CD4-positive, alpha-beta T cell treated with Interferon alpha-2 for 1 hour (primary cell): ENCODE measurements at places on chromosomes 3 and 15.

DNA sequence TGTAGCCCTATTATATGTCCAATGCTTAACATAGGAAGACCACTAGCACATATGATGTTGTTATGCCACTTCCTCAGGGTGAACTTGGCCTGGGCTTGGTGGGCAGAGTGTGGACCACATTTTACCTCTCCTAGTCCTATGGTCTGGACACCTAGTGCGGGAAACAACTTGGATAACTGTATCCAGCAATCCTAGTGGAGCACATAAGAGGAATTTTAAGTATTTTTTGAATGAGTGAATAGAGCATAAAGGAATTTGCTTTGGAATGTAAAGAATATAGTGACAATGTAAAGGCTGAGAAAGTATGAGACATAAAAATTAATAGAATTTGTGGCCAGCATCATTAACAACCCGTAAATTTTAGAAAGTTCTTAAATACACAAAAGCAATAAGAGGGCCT is 528.9 kb downstream of the IGSF11 start:
- DNase-seq = no peak

GRCh38 chr15:55074431-55074830 is 122.3 kb downstream of the RSL24D1 start:
- DNase-seq = no peak

GRCh38 chr3:55282994-55283393 is 204.1 kb downstream of the WNT5A start:
- DNase-seq = no peak

- DNase-seq = no peak
Measured at GRCh38 chr3:125262161-125262560, 49.6 kb upstream of the SLC12A8 start.

DNA sequence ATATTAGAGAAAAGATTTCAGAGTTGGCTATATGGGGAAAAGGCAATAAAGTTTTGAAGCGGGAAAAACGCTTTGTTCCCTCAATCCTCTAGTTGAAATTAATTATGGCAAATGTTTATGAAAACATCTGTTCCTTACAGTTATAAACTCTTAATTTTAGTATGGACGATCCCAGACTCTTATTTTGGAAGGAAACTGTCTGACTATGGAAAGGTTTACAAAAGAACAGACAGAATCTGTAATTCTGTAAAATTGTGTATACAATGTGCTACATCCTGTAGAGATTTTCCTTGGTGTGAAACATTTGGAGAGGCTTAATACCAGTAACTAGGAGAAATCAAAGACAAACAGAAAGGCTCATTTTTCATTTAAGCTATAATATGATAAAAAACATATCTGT is 311.8 kb downstream of the TBC1D5 start:
- DNase-seq = no peak

DNA sequence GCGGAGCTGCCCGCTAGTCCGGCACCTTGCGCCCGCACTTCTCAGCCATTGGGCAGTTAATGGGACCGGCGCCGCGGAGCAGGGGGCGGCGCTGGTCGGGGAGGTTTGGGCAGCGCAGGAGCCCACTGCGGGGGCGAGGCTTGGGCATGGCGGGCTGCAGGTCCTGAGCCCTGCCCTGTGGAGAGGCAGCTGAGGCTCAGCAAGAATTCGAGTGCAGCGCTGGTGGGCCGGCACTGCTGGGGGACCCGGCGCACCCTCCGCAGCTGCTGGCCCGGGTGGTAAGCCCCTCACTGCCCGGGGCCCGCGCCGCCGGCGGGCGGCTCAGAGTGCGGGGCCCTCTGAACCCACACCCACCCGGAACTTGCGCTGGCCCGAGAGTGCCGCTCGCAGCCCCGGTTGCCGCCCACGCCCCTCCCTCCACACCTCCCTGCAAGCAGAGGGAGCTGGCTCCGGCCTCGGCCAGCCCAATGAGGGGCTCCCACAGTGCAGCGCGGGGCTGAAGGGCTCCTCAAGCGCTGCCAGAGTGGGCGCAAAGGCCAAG is 835.0 kb downstream of the TBL1XR1 start:
- no peak for DNase-seq

DNA sequence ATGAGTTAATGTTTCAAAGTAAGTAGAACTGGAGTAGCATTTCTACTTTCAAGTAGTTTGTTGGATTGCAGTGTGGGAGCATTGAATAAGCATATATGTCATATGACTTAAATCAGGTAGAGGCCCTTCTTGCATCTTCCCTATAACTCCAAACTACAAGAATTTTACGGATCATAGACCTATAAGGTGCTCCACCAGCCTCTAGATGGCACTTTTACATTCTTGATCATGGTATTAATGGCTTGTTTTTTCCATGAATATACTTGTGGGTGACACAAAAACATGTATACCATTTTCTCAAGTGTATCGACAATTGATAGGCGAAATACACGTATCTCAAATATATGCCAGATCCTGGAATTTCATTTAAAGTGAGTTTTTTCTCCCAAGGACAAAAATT is 311.1 kb downstream of the ZPLD1 start:
- DNase-seq = no peak

DNA sequence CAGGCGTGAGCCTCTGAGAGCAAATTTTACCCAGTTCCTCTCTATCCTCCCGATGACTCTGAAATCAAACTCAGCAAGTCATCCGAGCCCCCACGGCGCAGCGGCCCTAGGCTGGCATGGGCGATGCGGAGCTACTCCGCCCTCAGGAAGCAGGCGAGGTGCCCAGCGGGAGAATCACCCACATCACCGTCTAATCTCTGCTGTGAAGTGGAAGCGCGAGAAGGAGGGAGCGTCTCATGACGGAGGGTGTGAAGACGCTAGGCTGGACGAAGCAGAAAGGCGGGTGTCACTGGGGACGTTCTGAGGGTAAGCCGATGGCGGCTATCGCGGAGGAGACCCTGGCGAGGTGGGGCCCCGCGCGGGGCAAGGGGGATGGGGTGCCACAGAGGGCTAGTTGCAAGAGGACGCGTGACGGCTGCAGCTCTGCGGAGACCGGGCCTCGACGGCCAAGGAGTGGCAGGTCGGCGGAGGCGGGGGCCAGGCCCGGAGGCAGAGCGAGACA is 9.1 kb upstream of the GNAI2 start:
- no peak for DNase-seq

- no peak for DNase-seq
Measured at GRCh38 chr3:154730186-154730585, 300.2 kb upstream of the GPR149 start.

DNA sequence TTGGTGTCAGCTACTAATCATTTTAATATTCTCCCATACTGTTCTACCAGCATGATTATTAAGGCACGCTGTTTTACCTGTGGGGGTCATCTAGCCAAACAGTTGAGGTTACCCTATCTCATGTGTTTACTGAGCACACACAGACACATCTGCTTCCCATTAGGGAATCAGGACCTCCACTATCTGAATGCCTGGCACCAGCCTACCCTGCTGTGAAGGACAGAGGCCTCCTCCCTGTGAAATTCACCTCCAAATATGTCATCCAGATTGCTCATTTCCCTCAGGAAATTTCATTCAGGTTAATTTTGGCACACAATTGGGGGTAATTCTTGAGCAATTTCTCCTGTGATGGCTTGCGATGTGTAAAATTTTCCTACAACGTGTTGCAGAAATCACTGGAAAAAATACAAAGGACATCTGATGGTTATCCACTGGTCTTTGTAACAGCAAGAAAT is 155.6 kb upstream of the NR2E3 start:
- no peak for DNase-seq

DNA sequence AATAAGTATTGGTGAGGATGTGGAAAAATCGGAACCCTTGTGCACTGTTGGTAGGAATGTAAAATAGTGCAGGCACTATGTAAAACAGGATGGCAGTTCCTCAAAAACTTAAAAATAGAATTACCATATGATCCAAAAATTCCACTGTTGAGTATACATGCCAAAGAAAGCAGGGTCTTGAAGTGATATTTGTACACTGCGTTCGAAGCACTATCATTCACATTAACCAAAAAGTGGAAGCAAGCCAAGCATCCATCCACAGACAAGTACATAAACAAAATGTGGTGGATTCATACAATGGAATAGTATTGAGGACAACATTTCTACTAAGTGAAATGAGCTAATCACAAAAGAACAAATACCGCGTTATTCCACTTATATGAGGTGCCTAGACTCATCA is 200.7 kb downstream of the TJP1 start:
- DNase-seq = no peak

DNA sequence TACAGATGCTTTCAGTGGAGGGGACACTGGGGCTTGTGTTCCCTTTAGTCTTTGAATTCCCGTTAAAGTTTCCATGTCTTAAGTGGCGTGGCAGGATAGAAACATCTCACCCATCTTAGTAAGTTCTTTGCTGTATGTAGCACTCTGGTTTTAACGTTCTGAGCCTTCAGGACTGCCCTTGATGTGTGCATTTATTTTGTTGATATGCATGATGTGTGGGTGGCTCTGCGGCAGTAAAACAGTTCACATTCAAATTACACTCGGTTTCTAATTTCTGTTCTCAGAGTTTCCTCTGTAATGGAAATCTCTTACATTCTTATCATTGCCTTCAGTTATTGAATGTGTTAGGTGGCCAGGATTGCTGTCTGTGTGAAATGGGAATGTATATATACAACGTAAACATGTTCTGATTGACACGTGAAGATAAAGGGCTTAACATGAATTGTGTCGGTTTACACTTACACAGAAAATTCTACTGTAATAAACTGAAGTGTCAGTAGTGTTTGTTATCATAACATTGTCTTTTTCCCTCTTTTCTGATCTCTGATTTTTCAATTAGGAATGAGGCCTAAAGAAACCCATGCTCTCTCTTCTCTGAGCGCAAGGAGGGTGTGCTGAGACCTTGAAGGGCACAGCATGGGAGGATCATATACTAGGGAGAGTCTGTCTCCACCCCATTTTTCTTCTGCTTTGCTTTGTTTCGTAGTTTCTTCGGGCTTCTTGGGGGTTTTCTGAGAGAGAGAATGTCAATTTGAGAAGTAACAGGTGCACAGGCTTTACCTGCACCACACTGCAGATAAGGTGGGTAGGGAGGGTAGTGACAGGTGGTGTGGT is 51.5 kb downstream of the IGF1R start:
- DNase-seq = no peak

DNA sequence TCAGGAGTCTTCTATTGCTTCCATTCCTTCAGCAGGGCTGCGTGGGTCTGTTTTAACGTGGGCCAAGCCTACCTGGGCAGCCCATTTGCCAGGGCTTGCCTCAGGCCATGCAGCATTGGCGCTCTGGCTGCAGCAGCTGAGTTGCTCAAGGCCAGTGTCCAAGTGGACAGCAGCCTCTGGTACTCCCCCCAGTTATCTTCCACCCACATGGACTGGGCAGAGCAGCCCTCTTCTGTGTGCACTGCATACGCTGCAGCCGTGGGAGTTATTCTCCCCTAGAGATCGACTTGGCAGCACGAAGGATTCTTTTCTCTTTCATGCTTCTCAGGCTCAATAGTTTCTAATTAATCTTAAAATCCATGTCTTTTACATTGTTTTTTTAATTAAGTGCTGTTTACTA is 6.9 kb upstream of the CAPN3 start:
- DNase-seq = no peak

DNA sequence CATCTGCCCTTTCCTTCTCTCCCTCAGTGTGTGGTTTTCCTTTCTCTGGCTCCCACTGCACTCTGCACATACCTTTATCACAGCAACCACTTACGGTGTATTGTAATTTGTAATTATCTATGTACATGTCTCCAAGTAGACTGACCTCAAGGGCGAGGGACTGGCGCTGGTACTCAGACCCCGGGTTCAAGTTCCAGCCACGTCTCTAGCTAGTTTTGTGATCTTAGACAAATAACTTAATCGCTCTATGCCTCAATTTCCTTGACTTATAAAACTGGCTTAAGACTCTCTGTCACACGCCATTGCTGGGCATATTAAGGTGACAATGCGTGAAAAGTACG is 607 bp upstream of the SENP2 start:
- DNase-seq = no peak
